ENCODE measurements at places on chromosomes 16 and 17. TPM values are rescaled to one million over a fixed set of nuclear protein-coding genes. Genes with fewer than 3 reads are reported as not detected.

DNA sequence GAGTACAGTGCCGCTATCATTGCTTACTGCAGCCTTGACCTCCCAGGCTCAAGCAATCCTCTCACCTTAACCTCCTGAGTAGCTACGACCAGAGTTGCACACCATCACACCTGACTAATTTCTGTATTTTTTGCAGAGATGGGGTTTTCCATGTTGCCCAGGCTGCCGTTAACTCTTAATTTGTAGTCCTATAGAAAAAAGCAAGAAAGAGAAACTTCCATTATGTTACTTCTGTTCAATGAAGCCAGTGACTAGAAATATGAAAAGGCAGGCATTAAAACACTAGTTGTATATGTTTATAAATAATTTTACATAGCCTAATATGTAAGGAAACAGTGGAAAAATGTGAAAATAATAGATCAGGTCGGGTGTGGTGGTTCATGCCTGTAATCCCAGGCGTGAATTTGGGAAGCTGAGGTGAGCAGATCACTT is 9.7 kb downstream of the RAD51C start:
- no peaks in the 10 kb centered on the region for H3K27me3 ChIP-seq
- H3K36me3 ChIP-seq, result peaks cover 52% of the 10 kb centered on the region
- peaks cover 33% of the 10 kb centered on the region for H3K4me1 ChIP-seq
- peak overlapping the region; percentile 83 for H3K27ac ChIP-seq
- H3K4me3 ChIP-seq, result no peak overlapping the region

DNA sequence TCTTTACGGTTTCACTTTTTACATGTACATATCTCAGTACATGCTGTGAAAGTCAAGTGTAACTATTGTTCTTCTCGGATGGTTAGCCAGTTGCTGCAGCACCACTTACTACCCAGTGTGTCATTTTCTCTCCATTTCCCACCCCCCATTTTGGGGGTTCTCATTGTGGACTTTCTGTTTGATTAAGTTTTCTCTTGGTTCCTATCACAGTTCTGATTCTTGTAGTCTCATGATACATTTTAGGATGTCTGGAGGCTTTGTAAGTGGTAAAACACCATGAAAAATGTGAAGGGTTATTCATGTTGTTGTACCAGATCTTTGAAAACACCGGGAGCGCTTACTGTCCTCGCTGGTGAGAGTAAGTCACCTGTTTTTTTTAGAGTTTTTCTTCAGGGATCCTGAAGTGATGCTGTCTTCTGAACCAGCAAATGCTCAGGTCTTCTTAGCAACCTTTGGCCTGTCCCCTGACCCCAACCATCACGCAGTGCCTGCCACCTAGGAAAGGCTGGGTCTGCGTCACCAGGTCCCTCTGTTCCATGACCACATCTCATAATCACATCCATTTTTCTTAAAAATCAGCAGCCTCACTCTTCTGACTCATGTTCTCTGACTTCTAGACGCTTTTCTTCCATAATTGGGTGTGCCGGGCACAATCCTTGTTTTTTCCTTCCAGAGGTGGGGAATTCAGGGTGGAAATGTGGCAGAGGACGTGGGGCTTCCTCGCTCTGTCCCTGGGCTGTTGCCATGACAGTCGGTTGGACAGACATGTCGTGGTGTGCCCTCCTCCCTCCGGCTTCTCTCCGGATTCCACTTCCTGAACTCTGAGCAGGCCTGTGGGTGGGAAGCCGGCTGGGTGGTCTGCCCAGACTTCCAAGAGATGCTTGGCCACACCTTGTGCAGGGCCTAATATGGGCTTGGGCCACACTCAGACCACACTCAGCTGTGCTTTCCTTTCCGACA is 102.6 kb downstream of the NTN1 start:
- no peak overlapping the region for H3K27ac ChIP-seq
- H3K36me3 ChIP-seq, result no peaks in the 10 kb centered on the region
- H3K27me3 ChIP-seq, result peaks cover 13% of the 10 kb centered on the region
- H3K4me3 ChIP-seq, result no peak overlapping the region

GRCh38 chr17:78101112-78101511 is 27.4 kb downstream of the TMC6 start:
- no peaks in the 10 kb centered on the region for H3K4me1 ChIP-seq
- no peaks in the 10 kb centered on the region for H3K27me3 ChIP-seq
- DNase-seq, result no peak
- no peak overlapping the region for H3K4me3 ChIP-seq
- H3K27ac ChIP-seq, result no peak overlapping the region

The HSD11B2 gene
- 1.7 TPM for total RNA-seq

The OR3A2 gene
- total RNA-seq, result 0.46 TPM
